Amniotic epithelial cell (primary cell): ENCODE measurements at places on chromosomes 4 and X.

DNA sequence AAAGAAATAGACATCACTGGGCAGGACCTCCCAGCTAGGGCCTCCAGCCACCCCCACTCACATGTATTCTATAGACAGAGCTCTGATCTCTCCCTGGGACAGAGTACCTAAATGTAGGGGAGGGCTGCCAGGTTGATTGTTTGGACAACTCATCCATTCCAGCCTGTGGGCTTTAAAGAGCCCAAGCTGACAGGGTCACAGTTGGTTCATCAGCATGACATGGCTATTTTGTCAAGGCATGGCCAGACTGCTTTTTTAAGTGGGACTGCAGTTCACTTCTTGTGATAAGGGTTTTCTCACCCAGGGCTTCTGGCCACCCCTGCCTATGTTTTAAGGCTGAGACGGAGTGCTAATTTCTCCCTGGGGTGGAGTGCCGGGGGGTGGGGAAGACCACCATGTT, 63.3 kb downstream of the KLHL4 start:
- DNase-seq, result no peak

DNA sequence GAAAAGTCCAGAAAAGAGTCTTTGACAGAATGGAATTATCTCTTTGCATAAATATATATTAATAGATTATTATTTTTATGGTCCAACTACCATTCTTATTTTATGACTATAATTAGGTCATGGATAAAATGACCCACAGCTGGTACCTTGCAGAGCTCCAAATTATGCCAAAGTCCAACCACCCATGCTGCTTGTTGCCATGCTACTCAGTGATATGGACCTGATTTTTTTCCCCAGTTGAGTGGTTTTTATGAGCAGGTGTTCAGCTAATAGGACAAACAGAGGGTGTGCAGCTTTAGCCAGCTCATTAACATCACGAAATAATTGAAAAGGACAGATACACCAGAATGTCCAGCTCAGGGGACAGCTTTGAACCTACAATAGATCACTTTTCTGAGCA, 9.7 kb downstream of the HOPX start:
- no peak for DNase-seq

DNA sequence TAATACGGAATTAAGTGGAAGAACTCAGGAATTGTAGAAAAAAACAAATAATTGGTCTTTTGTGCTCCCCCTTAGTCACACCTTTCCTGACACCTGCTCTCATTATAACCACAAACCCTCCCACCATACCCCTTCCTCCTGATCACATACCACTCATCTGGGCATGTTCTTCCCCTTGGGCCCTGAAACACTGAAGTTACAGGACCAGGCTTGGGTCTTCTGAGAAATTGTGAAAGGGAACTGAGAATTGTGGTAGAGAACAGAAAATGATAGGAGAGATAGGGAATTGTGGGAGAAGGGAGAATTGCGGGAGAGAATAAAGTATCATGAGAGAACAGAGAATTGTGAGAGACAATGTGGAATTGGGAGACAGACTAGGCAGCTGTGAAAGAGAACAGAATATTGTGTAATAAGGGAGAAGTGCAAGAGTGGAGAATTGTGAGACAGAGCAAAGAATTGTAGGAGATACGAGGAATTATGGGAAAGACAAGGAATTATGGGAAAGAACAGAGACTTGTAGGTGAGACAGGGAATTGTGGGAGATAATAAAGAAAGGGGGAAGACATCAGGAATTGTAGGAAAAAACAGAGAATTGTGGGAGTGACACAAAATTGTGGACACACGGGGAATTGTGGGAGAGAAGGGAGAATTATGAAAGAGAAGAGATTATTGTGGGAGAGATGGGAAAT, 2.7 kb upstream of the HCCS start:
- no peak for DNase-seq

GRCh38 chr4:150089732-150090131, 11.5 kb downstream of the DCLK2 start:
- DNase-seq, result no peak

DNA sequence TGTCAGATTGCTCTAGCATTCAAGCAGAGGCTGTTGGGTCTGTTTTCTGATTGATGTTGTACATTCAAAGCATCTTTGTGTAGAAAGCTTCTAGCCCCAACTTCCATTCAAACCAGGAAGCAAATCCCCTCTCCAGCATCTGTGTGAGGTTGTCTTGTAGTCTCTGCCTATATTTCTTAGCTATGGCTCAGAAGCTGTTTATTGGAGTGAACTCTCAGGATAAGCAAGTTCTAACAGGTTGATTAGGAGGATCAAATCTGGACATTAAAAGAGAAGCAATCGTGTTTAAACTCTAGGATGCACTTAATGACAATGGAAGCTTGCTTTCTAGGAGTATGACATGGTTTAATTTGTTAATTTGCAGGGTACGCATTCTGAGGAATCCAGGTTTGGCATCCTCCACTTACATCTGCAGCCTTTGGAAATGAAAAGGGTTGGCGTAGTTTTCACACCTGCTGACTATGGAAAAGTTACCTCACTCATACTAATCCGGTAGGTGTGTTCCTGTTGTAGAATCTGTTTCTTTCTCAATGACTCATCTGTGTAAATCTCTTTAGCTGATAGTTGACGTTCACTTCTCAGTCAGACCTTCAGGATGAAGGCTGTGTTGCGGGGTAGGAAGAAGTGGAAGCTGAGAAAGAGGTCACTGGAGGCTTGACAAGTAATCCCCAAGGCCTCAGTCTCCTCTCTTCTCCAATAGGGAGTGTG, 88.0 kb upstream of the TLR2 start:
- peak; percentile 36 for DNase-seq

GRCh38 chr4:62028745-62029144, 828.6 kb downstream of the ADGRL3 start:
- DNase-seq, result no peak

- DNase-seq, result peak; percentile 37
Observed at GRCh38 chrX:134688839-134689238, 30.6 kb upstream of the PLAC1 start.

- DNase-seq, result peak; percentile 38
Observed at GRCh38 chr4:102344520-102344953, 745 bp downstream of the SLC39A8 start.

- DNase-seq, result peak; percentile 93
Observed at GRCh38 chrX:3184176-3184930, 143.1 kb downstream of the ARSF start.

- DNase-seq, result peak; percentile 27
Observed at GRCh38 chr4:153655002-153655541, 29.0 kb upstream of the TLR2 start.

GRCh38 chrX:39320165-39320564, 518.9 kb downstream of the MID1IP1 start:
- DNase-seq, result no peak

- peak; percentile 31 for DNase-seq
Observed at GRCh38 chr4:2436301-2436700, 17.5 kb downstream of the CFAP99 start.

- no peak for DNase-seq
Observed at GRCh38 chrX:439719-440118, 53.0 kb upstream of the PPP2R3B start.

DNA sequence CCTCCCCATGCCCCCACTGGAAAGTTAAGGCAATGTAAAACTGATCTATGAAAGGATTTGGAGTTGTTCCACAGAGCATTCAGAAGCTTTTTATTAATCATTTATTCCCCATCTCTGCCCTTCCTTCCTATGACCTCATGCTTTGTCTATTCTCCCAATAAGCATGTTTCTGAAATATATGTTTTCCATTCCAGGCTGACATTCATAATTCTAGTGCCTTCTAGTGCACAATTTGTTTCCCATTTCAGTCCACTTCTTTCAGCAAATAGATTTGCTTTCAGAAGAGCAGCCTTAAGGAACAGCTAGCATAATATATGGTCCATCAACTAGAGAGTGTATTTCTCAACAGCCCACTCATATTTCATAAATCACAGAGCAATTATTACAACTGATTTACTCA, 77.1 kb upstream of the ATXN3L start:
- DNase-seq, result peak; percentile 63

DNA sequence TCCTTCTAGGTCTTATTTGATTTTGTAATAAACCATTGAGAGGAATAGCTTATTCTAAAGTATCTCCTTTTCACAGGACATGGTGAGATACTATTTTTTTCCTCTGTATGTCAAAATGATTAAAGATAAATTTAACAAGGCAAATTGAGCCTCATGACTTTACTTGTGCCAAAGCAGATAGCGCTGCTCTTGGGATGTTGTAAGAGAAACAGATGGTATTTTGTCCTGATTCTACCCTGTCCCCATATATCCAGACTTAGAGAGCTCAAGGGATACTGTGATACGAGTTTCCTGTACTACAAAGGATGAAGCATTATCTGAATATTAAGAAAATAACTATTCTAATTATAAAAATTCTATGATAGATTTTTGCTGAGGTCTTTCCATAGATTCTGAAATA, 34.0 kb downstream of the EMCN start:
- DNase-seq, result peak; percentile 3

- DNase-seq, result no peak
Observed at GRCh38 chrX:70343435-70343834, 53.5 kb downstream of the KIF4A start.
